Activated gamma-delta T cell (primary cell): ENCODE measurements at places on chromosomes 3 and 15.

GRCh38 chr15:81271761-81272644, 51.9 kb downstream of the STARD5 start:
- DNase-seq: no peak

- no peak for DNase-seq
Observed at GRCh38 chr3:63910891-63911290, 1.3 kb downstream of the SCAANT1 start.

DNA sequence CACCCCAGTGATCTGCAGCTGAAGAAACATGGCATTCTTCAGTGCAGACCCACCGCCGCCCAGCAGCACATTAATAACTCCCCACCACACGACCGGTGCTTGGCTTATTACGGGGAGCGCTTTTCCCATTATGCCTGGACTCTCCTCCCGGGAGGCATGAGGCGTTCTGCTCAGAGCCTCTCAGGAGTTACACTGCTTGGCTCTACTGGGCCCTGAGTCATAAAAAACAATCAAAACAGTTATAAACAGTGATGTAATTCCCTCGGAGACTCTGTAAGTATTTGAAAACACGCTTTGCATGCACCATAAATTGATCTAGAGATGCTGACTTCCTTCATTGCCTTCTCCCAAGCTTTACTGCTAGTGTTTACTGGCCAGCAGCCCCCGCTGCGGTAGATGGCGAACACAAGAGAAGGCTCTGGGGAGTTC, 77.1 kb upstream of the SNRPA1 start:
- DNase-seq: no peak

- DNase-seq: no peak
Observed at GRCh38 chr3:10192953-10193691, 28.4 kb downstream of the IRAK2 start.

- peak; percentile 74 for DNase-seq
Observed at GRCh38 chr3:141487521-141488252, 860 bp downstream of the RASA2 start.

- DNase-seq: no peak
Observed at GRCh38 chr3:125240496-125240895, 27.9 kb upstream of the SLC12A8 start.

DNA sequence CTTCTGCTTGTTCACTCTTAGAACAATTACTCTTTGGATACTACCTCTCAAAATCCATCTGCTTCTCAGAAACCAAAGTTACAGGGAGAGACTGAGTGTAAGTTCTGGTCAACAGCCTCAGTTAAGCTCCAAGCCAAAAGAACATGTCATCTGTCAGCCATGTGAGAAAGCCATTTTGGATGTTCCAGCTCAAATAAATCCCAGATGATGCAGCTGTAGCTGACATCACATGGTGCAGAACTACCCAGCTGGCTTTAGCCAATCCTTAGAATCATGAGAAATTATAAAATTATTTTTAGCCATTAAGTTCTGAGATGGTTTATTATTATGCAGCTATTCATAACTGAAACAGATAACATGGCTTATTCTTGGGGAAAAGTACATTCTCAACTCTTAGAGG, 696.0 kb downstream of the ZNF385D start:
- DNase-seq: no peak

DNA sequence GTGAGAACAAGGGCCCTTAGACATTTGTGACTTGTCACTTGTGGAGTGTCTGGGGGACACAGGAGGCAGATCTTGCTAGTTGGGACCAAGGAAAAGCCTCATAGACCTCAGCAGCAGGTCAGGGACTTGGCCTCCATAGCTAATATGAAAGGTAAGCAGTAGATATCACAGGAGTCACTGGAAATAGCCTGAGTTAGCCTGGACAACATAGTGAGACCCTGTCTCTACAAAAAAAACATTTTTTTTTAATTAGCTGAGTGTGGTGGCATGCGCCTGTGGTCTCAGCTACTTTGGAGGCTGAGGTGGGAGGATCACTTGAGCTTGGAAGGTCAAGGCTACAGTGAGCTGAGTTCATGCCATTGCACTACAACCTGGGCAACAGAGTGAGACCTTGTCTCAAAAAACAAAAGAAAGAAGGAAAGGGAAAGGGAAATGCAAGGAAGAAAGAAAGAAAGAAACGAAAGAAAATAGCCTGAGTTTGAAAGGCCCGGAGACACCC, 37.1 kb upstream of the CLK3 start:
- no peak for DNase-seq

DNA sequence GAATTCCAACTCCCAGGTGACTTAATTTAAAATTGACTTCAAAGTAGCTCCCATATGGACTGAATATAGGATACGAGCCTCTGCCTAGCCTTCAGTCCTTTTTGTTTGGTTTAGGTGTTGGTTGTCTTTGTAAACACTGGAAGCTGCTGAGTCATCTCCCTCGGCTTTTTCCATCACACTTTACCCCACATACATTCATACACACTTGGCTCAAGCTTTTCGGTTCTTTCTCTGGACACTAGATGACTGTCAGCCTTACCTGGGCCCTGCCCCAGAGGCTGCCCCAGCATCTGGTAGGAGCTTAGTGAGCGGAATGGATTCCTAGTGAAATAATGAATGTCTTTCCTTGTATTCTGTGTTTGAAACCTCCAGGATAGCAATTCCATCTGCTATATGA, 201.5 kb upstream of the IL12A start:
- DNase-seq: no peak

- DNase-seq: no peak
Observed at GRCh38 chr3:67486883-67487282, 167.5 kb downstream of the SUCLG2 start.

GRCh38 chr15:60835974-60836373, 357.0 kb upstream of the ICE2 start:
- no peak for DNase-seq

DNA sequence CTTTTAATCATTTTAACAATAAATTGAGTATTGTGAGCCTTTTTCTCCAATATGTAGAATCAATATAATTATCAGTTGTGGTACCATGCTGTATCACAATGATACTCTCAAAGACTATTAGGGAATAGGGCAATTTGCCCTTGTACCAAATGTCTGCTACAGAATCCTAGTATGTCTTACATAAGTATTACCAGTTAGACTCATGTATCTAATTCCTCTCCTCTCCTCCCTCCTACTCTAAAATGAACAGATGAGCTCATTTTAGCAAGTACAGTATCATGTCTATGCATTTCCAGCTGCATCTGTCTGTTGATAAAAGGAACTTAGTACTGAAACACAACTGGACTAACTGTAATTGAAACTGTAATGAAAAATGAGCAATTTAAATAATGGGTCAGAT, 124.3 kb upstream of the ATP11B start:
- no peak for DNase-seq

GRCh38 chr3:177211503-177212277, 14.4 kb upstream of the TBL1XR1 start:
- DNase-seq: no peak

DNA sequence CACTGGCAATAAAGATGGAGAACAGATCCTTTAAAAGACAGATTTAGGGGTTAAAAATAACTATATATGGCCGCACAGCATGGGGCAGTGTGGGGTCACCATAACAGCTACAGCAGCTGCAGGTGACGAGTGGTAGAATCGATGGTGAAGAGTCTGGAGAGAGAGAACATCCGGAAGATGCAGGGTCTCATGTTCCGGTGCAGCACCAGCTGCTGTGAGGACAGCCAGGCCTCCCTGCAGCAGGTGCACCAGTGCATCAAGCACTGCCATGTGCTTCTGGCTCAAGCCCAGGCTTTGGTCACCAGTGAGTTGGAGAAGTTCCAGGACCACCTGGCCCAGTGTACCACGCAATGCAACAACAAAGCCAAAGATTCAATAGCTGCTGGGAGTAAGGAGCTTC, 93.7 kb upstream of the IMPG2 start:
- DNase-seq: no peak

GRCh38 chr15:40104865-40105516, 3.7 kb downstream of the BMF start:
- peak; percentile 20 for DNase-seq

DNA sequence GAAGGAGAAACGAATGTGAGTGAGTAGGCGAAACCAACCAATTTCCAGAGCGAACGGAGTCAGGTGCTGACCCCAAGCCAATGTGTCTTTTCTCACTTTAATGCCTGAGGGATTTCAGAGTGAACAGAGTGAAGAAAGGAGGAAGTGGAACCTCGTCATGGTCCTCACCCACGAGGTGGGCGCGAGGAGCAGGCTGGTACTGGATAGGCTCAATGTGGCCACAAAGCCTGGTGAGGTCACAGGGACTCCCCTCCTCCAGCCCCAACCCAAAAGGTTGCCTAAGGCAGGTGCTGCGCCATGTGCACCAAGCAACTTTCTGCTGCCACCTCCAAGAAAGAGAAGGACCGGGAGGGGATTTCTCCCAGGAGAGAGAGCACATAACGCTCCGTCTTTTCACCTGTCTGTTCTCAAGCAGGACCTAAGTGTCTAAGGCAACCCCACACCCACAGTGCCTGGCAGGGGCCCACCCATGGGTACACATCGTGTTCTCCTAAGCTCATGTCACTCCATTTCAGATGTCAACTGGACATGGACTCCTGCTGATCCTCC, 3.8 kb downstream of the NRROS start:
- peak; percentile 42 for DNase-seq

DNA sequence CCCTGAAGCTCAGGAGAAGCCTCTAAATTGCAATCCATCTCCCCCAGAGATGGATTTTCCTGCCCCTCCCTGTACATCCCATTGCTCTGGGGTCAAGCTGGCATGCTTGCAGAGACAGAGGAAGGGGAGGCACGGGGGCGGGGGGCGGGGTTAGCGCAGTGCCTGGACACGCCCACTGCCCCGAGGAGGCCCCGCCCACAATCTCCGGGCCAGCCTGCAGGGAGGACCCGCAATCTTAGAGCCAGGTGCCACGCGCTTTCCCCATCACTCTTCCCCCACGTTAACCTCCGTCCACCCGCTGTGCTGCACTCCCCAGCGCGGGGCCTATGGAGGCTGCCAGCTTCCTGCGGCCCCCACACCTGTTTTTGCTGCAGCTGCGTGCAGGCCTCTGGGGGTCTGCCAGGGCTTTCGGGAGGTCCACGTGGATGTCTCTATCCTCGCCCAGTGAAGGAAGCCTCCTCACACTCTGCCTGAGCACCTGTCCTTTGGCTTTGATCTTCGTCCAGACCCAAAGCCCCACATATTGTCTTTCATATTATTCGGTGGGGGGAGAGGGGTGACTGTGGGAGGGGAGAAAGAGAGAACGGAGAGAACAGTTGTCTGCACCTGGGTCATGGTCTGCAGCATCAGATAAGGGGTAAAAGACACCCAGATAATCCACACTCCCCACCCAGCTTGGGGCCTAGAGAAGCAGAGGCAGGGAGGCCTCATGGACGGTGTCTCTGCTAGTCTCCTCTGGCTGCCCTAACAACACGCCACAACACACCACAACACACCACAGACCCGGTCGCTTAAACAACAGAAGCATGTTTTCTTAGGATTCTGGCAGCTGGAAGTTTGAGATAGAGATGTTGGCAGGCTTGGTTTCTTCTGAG, 118.0 kb upstream of the MEF2A start:
- no peak for DNase-seq

DNA sequence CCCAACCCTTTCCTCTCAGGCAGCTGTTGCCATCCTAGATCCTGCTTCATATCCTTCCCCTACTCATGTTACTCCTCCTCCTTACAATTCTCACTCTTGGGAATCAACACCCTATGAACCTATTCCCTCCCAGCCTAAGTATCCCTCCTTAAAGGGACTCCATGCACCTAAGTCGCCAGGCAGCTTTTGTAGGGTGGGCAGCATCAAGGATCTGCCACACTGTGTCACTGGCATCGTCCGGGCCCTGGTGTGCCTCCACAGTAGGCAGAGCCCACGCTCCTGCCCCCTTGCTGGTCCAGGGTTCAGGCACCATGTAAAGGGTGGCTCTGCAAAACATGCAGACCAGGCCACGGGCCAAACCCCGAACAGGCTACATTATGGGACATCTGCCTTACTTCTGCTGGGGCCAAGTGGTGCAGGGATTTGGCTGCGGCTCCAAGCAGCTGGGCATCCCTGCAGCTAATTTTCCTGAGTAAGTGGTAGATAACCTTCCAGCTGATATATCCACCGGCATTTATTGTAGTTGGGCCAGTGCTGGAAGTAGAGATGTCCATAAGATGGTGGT, 53.4 kb downstream of the GSK3B start:
- DNase-seq: no peak

DNA sequence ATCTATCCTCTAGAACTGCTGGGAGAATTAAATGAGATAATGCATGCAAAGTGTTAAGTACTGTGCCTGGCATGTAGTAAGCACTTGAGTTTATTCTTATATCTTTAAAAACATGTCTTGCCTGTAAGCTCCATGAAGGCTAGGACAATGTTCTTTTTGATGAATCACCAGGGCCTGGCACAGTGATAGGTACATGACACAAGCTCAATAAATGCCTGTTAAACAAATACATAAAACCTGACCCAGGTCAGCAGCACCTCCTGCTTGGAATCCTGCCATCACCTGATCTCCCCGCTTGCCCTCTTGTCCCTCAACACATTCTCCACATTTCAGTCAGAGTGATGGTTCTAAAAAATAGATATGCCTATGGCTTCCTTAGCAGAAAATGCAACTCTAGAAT, 186.8 kb downstream of the CHST2 start:
- no peak for DNase-seq

- DNase-seq: no peak
Observed at GRCh38 chr3:36580716-36581115, 183.6 kb downstream of the DCLK3 start.

DNA sequence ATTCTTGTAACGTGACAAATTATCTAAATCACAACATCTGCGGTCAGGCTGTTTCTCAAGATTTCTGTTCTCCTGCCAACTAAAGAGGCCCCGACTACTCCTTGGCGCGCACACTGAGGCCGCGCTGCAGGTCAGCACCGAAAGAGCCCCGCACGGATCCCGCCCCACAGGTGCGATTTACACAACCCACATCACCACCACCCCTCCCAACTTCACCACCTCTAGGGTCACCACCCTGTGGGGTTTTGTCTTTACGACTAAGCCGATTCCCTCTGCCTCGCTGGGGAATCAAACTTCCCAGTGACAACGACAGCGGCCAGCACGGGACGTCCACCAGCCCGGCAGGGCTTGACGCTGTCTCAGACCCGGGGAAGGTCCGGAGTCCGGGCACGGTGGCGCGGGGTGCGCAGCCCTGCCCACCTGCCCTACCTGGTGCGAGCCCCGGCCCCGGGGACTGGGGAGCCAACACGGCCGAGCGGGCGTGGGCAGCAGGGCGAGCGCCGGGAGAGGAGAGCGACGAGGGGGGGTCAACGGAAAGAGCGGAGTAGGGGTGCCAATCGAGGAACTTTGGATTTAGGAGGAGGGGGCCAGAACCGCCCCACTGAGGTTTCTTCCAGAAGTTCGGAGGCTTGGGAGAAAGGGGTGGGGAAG, 764 bp downstream of the UACA start:
- DNase-seq: no peak

DNA sequence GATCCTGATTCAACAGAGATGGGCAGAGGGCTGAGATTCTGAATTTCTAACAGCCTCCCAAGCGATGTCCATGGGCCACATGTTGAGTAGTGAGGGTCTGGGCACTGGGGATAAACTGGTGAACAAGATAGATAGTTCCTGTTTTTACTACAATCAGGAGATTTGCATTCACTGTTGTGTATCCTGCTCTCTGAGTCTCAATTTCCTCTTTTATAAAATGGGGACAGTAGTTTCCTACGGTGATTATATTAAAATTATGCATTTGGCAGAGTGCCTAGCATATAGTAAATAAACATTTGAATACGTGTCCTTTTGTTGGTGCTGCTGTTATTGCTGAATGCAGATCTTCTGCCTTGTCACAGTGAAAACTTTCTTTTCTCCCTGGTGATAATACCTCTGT, 102.5 kb downstream of the MYH15 start:
- no peak for DNase-seq
